ENCODE measurements at places on chromosomes 3 and 15. TPM values are rescaled to one million over a fixed set of nuclear protein-coding genes. Genes with fewer than 3 reads are reported as not detected.

DNA sequence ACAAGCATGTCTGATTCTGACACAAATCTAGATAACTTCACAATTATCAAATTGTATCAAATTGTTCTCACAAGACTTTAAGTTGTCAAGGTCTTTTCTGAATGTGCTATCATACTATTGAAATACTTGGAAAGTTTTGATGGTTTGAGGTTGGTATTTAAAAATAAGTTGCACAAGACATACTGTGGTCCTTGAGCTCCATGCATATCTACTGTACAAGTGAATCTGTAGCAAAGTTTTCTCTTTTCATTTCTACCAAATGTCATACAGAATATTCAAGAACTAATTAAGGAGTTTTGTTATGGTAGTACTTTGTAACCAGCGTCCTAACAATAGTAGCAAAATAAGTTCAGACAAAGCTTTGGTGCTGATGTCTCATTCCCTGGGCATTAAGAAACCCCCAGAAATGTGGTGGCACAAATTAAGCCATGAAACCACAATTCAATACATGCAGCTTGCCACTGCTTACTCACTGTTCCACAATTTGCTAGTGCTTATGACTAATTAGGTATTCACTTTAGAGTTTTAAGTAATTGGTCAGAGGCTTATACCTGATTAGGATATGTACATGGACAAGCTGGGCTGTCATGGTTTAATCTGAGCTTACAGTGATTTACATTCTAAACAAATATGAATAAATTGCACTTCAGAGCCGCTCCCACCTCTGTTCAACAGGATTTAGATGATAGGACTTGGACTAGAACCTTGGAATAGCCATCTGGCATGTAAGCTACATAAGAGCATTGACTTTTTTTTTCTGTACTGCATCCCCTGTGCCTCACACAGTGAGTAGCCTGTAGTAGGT, 8.8 kb downstream of the TBC1D23 start:
- no peak for DNase-seq

DNA sequence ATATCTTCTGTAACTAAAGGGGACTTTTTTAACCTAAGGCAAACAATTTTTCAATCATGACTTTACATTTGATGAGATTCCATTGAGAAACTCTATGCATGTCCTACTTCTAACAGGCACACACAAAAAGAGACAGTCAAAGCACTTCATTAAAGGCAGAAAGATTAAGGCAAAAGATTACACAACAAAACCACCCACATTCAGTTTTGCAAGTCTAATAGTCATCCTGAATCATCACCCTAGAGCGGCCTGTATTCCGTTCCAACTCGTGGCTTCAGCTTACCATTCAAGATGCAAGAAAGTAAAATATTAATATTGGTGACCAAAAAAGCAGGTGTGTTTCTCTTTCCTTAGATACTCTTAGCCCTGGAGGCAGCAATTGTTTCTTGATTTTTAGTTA, 205.9 kb downstream of the P3H2 start:
- no peak for DNase-seq

DNA sequence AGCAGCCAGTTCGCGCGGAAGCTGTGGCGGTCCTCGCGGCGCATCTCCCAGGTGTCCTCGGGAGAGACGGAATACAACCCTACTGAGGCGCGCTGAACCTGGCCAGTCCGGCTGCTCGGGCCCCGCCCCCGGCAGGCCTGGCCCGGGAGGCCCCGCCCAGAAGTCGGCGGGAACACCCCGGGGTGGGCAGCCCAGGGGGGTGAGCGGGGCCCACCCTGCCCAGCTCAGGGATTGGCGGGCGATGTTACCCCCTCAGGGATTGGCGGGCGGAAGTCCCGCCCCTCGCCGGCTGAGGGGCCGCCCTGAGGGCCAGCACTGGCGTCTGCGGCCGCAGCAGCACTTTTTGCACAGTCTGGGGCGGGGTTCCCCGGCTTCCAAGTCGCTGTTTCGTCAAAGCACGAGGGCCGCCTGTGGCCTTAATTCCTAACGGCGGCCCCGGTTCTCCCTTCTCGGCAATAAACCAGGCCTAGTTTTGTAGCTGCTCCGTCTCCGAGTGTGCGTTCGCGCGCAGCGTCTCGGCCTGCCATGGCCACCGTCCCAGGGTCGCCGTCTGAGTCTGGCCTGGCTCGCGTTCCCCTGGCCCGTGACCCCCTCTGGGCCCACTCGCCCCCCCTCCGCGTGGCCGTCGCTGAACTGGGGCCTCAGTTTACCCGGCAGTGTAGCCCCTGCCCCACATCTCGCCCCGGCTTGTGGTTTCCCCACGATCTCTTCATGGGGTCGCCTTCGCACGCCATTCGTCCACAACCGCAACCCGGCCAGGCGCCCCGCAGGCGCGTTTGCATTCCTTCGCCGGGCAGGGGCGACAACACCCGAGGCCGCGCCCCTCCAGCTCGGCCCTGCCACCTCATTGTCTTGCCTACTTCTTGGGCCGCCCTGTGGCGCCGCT, 30.0 kb downstream of the NBEAL2 start:
- peak; percentile 81 for DNase-seq

- DNase-seq, result no peak
Measured at GRCh38 chr15:57190208-57190607, 186.1 kb upstream of the CGNL1 start.

DNA sequence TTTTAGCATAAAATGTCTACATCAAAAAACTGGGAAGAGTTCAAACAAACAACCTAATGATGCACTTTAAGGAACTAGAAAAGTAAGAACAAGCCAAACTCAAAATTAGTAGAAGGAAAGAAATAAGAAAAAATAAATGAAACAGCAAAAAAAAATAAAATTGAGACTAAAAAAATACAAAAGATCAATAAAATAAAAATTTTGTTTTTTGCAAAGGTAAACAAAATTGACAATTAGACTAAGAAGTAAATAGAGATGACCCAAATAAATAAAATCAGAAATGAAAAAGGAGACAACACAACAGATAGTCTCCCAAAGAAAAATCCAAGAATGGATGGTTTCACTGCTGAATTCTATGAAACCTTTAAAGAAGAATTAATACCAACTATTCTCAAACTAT, 89.6 kb upstream of the MME start:
- no peak for DNase-seq

DNA sequence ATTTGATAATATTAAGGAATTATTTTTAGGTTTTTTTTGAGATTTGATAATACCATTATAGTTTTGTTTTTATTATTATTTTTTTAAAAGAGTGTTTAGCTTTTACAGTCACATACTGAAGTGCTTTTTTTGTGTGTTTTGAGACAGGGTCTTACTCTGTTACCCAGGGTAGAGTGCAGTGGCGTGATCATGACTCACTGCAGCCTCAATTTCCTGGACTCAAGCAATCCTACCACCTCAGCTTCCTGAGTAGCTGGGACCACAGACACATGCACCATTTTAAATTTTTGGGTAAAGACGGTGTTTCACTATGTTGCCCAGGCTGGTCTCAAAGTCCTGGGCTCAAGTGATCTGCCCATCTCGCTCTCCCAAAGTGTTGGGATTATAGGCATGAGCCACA, 73.0 kb downstream of the SUMF1 start:
- no peak for DNase-seq

DNA sequence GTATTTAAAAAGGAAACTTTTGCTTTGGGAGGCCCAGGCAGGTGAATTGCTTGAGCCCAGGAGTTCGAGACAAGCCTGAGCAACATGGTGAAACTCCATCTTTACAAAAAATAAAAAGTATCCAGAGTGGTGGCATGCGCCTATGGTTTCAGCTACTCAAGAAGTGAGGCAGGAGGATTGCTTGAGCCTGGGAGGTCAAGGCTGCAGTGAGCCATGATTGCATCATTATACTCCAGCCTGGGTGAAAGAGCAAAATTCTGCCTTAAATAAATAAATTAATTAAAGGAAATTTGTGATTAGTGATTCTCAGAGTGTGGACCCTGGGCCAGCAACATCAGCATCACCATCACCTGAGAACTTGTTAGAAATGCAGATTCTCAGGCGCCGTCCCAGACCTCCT, 9.9 kb upstream of the COMMD4 start:
- DNase-seq, result no peak

DNA sequence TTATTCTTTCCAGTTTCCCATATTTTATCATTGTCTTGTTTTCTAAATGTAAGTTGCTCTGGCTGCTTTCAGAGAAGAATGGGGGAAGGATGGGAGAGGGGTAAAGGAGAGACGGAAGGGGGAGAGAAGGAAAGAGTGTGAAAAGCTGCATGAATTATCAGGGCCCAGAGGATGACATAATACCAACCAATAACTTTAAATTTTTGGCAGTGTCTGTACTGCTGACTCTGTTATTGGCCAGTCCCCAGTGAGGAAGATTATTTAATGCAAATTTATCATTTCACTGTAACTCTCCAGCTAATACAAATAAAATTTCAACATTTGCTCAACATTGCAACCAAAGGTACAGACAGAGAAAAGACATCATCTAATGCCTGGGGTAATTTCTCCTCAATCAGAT, 551.7 kb upstream of the CFAP20DC start:
- DNase-seq, result no peak

- DNase-seq, result no peak
Measured at GRCh38 chr3:165788531-165788930, 48.7 kb downstream of the BCHE start.

DNA sequence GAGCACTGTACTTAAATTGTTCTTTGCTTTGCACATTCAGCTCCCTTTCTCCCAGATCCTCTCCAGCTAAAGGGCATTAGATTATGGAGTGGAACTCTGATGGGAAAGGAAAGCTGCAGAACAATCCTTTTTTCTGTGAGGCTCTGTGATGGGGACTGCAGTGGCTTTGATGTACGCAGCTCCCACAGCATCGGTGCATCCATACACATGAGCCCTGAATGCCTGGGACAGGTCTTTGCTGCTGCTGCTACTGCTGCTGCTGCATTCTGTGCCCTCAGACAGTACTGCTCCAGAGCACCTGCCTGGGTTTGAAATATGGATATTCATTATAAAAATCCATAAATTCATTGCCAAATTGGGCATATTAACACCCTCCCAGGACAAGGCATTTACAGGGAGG, 164.4 kb downstream of the WDR76 start:
- DNase-seq, result no peak

DNA sequence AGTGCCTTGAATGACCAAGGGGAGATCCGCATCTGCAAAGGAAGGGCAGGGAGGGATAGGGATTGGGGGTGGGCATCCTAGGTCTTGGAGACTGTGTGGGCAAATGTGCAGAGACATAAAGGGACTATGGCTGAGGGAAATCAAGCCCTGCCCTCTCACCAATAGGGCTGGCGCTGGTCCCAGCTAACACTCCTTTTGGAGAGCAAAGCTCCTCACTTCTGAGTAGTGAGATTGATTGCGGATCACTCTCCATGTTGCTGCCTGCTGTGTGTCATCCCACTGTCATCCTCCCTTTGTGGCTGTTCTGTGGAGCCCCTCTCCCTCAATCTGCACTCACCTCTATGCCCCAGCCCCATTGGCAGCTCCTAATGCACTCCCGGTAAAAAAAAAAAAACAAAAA, 2.2 kb upstream of the CELSR3 start:
- DNase-seq, result no peak

DNA sequence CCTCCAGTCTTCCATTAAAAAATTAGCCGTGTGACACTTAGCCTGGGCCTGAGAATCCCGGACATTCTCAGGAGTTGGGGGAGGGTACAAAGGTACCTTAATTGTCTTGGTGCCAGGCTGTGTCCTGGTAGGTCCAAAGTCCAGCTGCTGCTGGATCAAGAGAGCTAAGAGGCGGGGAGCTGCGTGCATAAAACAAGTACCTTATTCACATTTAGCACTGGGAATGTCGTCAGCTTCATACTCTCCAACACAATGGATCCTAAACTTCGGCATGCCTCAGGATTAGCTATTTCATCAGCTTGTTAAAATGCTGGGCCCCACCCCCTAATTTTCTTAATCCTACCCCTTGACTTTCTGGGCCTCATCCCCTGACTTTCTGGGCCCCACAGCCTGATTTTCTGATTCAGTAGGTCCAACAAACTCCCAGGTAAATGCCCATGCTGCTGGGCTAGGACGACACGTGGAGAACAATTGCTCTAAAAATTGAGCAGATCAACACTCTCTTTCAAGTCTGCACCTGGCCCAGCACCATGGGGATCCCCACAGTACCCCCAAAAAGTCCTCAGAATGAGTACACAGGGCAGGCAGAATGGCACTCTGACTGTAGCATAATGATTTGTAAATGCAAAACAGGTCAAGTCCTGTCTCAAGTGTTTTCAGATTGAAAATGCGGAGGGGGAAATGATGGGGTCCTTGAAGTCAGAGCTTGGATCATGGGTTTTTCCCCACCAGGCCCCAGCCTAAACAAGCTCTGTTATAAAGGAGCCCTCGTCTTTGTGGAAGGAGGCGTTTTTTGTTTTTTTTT, 5.6 kb upstream of the AEN start:
- DNase-seq, result peak; percentile 75

DNA sequence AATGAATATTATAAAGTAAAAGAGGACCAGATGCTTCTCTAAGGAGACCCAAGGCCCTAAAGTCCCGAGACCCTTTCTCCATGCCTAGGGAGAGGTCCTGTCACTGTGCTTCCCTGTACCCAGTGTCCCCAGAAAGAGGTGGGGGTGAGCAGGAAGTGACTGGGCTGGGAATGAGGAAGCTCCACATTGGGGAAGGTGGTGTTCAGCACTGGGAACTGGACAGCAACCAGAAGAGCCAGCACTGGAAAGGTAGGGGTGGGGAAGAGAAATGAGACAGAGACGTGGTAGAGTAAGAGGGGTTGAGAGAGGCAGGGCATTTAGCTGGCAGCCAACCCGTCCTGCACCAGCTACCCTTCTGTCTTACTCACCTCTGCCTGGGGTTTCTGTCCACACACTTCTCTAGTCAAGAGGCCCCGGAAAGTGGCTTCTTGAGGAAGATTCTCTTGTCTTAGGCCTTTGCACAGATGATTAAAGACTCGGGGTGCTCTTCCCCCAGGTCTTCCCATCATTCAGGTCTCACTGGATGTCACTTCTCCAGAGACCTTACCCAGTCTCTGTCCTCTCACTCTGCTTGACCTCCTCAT, 12.2 kb downstream of the RRP9 start:
- no peak for DNase-seq

DNA sequence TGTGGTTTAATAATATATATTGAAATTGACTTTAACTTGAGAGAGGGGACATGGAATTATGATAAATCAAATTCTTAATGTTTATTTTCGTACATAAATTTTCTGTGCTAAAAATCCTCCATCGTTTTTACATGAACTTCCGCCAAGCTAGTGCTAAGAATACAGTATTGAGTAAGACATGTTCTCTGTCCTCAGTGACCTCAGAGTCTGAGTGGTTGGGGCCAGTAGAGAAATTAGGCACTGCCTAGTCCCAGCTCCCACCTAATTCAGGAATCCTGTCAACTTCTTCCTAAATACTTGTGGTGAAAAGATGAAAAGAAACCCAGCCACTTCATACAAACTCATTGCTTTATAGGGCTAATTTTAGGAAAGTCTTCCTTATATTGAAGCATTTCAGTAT, 110.3 kb downstream of the PPP2R3A start:
- no peak for DNase-seq

UBXN7 gene
- 24.1 TPM for total RNA-seq

NANOGP8 gene
- 1.6 TPM for total RNA-seq

CASR gene
- not detected for total RNA-seq

CHRNA7 gene
- total RNA-seq, result 37.5 TPM

KIF7 gene
- total RNA-seq, result 1.1 TPM

PSTPIP1 gene
- total RNA-seq, result 15.7 TPM

GRK7 gene
- total RNA-seq, result not detected
